Activated naive CD4-positive, alpha-beta T cell treated with anti-CD3 and anti-CD28 coated beads, Interleukin-2, amount 10 ng/mL, durations not matched to agents 7 days and 5 days (primary cell): ENCODE measurements at places on chromosomes 11 and 22.

GRCh38 chr11:1924181-1924580 lies 4.7 kb downstream of the TNNT3 start:
- DNase-seq: no peak

- DNase-seq: no peak
Observed at GRCh38 chr11:15710580-15711275, 596.0 kb downstream of the INSC start.

- no peak for DNase-seq
Observed at GRCh38 chr22:36884349-36885158, 23.7 kb downstream of the NCF4 start.

GRCh38 chr11:66265531-66266377 lies 2.7 kb upstream of the RAB1B start:
- no peak for DNase-seq

- DNase-seq: no peak
Observed at GRCh38 chr11:108198833-108199232, 23.6 kb downstream of the NPAT start.

GRCh38 chr11:80155412-80156017 lies 714.7 kb upstream of the TENM4 start:
- DNase-seq: no peak

GRCh38 chr22:46172522-46173110 lies 22.3 kb downstream of the PPARA start:
- no peak for DNase-seq
